ENCODE measurements at places on chromosomes 12 and 14.

- no peak for DNase-seq
These were observed 743 bp upstream of the DTX1 start for GRCh38 chr12:113055594-113056380.

DNA sequence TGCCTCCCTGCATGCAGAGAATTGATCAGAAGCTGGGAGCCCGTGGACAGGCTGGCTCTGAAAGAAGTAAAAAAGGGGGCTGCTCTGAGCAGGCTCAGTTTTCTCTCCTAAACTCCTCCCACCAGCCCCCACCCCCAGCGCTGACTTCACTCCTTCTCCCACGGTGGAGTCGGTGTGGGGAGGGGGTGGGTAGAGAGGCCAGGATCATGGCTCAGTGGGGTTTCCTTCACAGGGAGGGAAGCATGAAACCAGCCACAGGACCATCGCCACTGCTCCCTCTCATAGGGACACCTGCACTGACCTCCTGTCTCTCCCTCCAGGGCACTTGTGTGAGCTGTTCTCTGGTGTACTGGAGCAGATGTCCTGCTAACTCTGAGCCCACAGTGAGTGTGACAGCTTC lies 78.9 kb downstream of the STAB2 start:
- DNase-seq, result no peak

DNA sequence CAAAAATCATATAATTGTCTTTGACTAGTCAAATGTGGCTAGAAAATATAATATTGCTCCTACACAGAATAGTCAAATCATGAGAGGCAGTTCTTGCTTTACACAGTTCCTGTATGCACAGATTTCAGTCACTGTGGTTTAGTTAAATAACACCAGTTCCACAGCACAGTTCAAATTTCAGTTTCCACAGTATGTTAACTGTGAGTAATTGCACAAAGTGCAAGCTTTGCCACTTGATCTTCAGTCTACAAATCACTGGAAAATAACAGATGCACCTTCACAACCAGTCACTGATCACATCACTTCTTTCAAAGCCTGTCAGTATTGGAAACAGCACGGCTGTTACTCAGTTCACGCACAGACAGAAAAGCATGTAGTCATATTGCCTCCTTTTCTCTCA lies 38.7 kb downstream of the KCNH5 start:
- no peak for DNase-seq

GRCh38 chr14:24818823-24819341 lies 184.9 kb upstream of the GZMB start:
- DNase-seq, result no peak

DNA sequence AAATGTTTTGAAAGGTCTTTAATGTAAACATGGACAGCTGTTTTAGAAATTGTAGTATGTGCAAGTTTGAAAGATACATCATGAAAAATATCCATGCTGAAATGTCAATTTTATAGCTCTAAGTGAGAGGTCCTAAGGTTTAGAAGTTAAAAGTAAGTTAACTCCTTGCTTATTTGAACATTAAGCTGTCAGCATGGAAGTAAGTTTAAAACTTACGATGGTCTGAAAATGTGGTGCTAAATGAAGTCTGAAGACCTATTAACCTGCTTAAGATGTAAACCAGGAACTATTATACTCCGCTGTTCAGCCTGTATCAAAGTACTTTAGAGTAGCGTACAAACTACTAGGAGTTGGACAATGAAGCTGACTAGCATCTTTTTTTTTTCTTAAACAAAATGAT lies 1082.4 kb downstream of the TMTC2 start:
- DNase-seq, result no peak
